ENCODE measurements at places on chromosomes 7 and 10. TPM values are rescaled to one million over a fixed set of nuclear protein-coding genes. Genes with fewer than 3 reads are reported as not detected.

The CROT gene
- 7.2 TPM for total RNA-seq

The GIMAP7 gene
- total RNA-seq: 21.2 TPM

- no peak for DNase-seq
Measured at GRCh38 chr10:133097418-133097817, 9.7 kb downstream of the ADGRA1 start.

The AS3MT gene
- total RNA-seq: 0.31 TPM

- DNase-seq: no peak
Measured at GRCh38 chr10:73797324-73798025, 12.1 kb downstream of the ZSWIM8 start.

- peak; percentile 70 for DNase-seq
Measured at GRCh38 chr10:89217057-89217990, 10.2 kb upstream of the CH25H start.

GRCh38 chr10:132392811-132393694 lies 3.9 kb upstream of the PWWP2B start:
- no peak for DNase-seq

DNA sequence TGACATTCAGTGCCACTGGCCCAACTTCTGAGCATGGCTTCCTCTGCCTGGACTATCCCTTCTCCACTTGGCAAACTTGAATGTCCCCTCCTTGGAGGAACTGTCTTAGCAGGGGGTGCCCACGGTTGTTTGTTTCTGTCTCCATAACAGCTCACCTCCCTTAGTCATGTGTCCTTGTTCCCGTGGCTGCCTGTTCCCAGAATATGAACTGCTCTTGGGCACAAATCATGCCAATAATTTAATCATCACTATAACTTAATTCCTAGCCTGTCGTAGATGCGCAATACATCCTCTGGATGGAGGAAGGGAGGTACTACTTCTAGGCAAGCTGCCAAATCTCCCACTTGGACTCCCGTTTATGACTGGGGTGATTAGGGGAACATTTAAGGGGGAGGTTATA lies 173.1 kb downstream of the MYOF start:
- DNase-seq: no peak

- DNase-seq: no peak
Measured at GRCh38 chr10:36808625-36809362, 316.6 kb upstream of the ANKRD30A start.

- no peak for DNase-seq
Measured at GRCh38 chr7:154429666-154430404, 377.6 kb downstream of the DPP6 start.

The CAMK2B gene
- not detected for total RNA-seq

The ASB10 gene
- not detected for total RNA-seq

- DNase-seq: no peak
Measured at GRCh38 chr7:84328571-84328970, 134.0 kb upstream of the SEMA3A start.

The TBRG4 gene
- total RNA-seq: 75.3 TPM

The HHEX gene
- total RNA-seq: 2.2 TPM

- no peak for DNase-seq
Measured at GRCh38 chr7:44309271-44310091, 15.9 kb downstream of the CAMK2B start.

The NPSR1 gene
- not detected for total RNA-seq
